ENCODE measurements at places on chromosomes 2 and 18. TPM values are rescaled to one million over a fixed set of nuclear protein-coding genes. Genes with fewer than 3 reads are reported as not detected.

MATN3 gene
- 44.7 TPM for total RNA-seq

DNA sequence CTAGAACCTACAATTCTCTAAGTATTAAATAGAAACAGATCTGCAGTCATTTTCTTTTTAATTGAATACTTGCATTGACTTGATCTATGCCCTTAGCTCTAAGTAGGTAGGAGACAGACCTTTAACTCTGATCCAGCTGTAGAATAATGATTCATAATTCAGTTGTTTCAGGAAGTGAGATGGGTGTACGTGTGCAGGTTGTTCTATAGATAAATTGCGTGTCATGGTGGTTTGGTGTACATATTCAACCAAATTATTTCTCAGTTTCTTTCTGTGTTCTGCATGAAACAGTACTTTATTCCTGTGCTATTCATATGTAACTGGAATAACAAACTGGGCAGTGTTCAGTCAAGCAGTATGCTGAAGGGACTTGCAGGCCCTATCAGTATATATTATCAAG is 34.3 kb upstream of the CD226 start:
- H3K27me3 ChIP-seq, result no peaks in the 10 kb centered on the region
- H3K4me3 ChIP-seq, result no peak overlapping the region
- no peak for DNase-seq
- peaks cover 3% of the 10 kb centered on the region for H3K4me1 ChIP-seq
- no peak overlapping the region for H3K27ac ChIP-seq
- H3K36me3 ChIP-seq, result no peaks in the 10 kb centered on the region

- no peaks in the 10 kb centered on the region for H3K27me3 ChIP-seq
- DNase-seq, result no peak
- no peak overlapping the region for H3K27ac ChIP-seq
- H3K4me1 ChIP-seq, result no peaks in the 10 kb centered on the region
These were observed 16.5 kb downstream of the SCG2 start for GRCh38 chr2:223585666-223586065.

GRCh38 chr2:158733430-158733755 is 61.7 kb upstream of the DAPL1 start:
- no peaks in the 10 kb centered on the region for H3K27me3 ChIP-seq
- H3K36me3 ChIP-seq, result no peaks in the 10 kb centered on the region
- no peak overlapping the region for H3K4me3 ChIP-seq
- no peaks in the 10 kb centered on the region for H3K4me1 ChIP-seq
- DNase-seq, result no peak

All from endodermal cell (in vitro differentiated cells).